ENCODE measurements at places on chromosomes 7 and 10.

DNA sequence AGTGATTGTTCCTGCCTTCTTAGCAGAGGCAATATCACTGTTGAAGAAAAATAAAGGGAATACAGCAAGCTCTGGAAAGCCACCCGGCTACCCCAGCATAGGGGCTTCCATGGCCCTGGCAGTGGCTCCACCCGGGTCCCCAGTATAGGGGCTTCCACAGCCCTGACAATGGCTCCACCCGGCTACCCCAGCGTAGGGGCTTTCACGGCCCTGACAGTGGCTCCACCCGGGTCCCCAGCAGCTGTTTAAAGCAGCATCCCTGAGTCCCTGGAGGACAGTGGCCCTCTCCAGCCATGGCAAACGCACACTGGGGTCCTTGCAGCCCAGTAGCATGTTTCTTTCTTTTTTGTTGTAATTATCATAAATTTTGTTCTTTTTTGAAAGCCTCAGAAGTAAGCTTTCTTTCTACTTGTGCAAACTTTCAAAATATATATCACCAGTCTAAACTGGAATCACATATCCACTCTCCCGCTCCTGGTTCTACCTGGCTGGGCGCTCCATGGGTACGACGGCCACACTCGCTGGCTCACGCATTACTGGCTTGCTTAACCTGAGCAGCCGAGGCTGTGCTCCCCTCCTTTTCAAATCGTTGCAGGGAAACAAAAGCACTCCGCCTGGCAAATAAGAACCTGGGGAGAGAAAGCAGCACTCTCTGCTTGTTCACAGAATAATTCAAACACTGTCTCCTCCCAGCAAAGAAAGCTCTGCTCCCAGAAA, 62.1 kb downstream of the TCERG1L start:
- DNase-seq, result peak; percentile 84

- DNase-seq, result no peak
Observed at GRCh38 chr10:106712988-106713387, 451.5 kb downstream of the SORCS1 start.

- no peak for DNase-seq
Observed at GRCh38 chr7:41446606-41447449, 256.1 kb downstream of the INHBA start.

- DNase-seq, result no peak
Observed at GRCh38 chr7:42338231-42338915, 101.4 kb upstream of the GLI3 start.

GRCh38 chr7:126937171-126937570, 315.6 kb downstream of the GRM8 start:
- DNase-seq, result no peak

DNA sequence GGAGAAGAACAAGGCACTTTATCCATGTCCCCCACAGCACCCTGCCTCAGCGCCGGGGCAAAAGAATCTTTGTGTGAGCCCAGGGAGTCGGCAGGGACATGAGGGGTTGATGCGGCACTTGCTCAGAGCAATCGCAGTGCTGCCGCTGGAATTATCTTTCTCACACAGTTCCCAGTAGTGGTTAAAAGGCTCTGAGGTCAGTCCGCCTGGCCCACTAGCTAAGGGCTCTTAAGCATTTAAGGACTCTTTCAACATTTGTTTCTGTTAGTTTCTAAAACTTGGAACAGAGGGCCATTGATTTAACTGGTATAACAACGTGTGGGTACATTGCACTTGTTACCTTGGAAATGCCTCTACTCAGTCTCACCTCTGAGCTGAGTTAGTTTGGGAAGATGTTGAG, 208.0 kb upstream of the C7orf33 start:
- DNase-seq, result no peak

DNA sequence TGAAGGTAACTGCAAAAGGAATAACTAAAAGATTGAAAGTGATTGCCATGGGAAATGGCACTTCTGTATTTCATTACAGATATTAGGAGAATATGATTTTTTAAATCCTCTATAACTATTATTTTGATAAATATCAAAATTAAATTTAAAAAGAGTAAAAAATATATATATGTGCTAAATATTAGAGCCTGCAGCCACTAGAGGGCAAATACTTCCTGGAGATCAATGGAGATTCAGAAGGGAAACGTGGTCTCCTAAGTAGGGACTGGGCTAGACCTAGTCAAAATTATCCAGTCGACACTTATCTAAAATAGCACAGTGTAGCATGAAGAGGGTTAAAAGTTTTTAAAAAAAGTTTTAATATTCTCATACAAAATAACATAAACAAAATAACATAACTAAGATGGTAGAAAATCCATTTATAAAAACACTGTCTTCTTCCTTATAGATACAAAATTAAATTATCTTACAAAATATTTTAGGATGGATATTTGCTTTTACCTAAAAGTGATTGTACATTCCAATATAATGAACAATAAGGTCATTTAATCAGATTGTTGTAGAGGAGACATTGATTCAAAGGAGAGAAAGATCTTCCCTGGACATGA, 434.3 kb downstream of the MDFIC start:
- peak; percentile 89 for DNase-seq

DNA sequence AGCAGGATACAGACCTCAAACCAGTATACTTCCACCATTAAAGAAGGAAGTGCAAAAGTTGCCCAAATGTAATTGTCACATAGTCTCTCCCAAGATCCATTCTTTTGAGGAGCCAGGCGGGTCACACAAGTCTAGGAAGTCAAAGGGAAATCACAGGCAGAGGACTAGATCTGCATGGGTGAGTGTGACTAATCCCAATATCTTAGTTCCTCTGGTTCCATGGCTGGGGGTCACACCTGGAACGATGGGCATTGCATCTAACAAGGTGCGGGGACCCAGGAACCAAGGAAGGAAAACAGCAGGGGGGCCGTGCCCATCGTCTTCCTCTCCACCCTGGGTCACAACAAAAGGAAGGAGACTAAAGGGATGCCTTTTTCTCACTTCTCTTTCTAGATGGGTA, 1138.8 kb downstream of the XPNPEP1 start:
- no peak for DNase-seq

- DNase-seq, result no peak
Observed at GRCh38 chr10:10869592-10869991, 148.1 kb upstream of the CELF2 start.

- DNase-seq, result no peak
Observed at GRCh38 chr7:155847821-155848435, 35.7 kb upstream of the SHH start.

DNA sequence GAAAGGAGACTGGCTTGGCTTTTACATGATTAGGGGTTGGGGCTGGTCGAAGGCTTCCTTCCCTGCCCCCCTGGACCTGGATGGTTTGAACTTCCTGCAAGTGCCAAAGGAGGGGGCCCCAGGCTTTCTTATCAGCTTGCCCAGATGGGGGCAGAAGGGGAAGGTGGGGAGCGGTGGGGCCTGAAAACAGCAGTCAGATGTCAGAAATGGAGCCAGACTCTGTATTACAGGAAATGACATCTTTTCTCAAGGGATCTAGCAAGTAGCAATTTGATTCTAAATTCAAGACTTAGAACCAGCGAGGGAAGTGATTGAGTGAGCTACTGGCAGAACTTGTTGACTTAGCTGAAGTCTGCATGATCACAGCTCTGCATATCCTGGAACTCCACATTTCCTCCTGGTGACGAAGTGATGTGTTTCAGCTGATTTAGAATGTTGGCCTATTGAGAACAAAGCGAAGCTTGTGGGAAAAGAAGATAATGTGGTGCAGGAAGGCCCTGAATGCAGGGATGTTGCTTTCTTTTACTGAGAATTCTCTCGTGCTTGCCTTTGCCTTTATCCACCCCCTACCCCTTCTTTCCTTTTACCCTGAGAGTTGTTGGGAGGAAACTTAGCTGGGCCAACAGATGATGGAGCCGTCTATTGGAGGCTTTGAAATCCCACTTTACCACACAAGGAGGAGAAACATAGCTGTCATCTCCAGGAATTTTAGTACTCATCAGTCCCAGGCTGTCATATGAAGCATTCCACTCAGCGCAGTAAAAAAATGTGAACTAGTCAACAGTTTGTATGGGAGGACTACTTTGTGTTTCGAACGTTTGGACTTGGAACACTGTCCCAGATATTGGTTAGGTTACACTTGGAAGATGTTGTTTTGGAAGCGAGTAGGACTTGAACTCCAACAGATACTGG, 43.2 kb downstream of the CCNY start:
- DNase-seq, result peak; percentile 43

DNA sequence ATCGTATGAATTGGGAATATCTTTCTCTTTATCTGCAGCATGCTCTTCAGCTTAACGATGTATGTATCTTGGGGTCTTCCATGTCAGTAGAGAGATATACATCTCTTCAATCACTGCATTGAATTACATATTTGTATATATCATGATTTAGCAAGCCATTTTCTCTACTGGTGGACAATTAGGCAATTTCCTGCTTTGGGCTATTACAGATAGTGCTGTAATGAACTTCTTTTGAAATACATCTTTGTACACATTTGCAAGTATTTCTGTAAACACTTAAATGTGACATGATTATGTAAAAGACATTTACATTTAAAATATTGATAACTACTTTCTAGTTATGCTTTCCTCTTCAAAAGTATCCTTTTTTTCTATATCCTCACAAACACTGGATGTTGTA, 199.0 kb downstream of the PPP1R9A start:
- DNase-seq, result no peak

GRCh38 chr7:157929671-157930070, 592.9 kb downstream of the DNAJB6 start:
- DNase-seq, result no peak

GRCh38 chr7:139416405-139416804, 56.7 kb downstream of the LUC7L2 start:
- DNase-seq, result no peak

GRCh38 chr10:110431659-110432058, 66.0 kb upstream of the DUSP5 start:
- no peak for DNase-seq

DNA sequence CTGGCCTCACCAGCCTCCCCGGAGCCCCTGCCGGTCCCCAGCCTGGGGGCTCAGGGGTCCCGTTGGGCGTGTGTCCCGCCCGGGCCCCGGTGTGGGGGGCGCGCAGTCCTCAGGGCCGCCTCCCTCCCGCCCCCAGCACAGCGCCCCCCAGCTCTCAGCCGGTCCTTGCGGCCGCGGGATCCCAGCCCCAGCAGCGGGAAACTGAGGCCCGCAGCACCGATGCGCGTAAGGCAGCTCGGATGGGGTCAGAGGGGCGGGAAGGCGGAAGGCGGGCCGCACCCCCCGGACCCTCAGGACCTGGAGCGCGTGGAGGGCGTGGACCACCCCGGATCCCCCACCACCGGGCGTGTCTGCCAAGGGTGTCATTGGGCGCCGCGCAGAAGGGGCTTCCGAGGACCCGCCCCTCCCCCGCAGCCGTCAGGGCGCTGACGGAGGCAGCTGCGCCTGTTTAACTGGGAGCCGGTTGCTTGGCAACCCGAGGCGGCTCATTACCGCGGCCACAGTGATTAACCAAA, 14.9 kb downstream of the UNCX start:
- DNase-seq, result peak; percentile 84

DNA sequence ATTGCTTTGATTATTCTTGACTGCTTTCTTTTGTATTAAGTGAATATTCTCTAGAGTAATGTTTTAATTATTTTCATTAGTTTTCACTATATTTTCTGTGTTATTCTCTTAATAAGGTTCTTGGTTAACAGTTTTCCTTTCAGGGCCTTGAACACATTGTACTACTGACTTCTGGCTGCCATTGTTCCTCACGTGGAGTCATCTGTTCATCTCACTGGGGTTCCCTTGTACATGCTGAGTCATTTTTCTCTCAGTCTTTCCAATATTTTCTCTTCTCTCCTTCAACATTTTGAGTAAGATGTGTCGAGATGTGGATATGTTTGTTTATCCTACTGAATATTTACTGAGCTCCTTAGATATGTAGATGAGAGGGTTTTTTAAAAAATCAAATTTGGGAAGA, 400.7 kb downstream of the TCERG1L start:
- DNase-seq, result no peak

- no peak for DNase-seq
Observed at GRCh38 chr7:139674752-139675126, 103.1 kb downstream of the HIPK2 start.

Data from NCI-H69 (cell line).